ENCODE measurements at places on chromosomes 1 and 21.

GRCh38 chr1:190436615-190437014, 41.0 kb downstream of the BRINP3 start:
- no peak for DNase-seq

DNA sequence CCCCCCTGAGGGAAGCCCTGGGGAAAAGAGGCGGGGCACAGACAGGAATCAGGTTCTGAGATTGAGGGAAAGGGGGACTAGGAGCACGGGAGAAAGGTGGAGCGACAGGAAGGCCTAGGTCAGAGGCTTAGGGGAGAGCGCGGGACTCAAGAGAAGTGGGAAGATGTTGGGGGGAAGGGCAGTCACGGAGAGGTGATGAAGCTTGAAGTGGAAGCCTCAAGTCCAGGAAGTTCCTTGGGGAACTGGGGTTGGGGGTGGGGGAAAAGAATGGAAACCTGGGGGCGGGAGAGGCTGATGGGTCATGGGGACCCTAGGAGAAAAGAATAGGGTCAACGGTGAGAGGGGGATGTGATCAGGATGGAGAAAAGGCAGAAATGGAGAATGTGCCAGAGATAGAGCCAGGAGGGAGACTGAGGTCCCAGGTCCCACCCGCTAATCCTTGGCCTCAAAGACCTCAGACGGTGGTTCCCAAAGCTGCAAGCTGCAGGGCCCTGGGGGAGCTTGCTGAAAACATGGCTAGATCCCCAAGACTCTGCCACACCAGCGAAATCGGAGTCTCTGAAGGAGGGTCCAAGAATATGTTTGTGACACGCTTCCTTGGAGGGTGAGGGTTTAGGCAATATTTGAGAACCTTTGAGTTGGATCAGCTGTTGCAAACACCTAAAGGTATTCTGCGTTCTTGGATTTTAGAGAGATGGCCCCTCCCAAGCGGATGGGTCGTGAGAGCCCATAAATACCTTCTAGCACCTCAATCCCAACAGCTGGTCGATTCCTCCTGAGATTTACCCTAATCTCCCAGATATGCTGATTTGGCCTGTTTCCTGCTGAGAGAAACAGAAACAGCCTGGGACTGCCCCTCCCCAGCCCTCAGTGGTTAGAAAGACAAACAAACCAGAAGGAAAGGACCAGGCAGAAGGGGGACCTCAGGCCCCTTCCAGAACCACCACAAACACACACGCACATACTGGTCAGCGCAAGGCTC, 3.6 kb downstream of the C1orf232 start:
- DNase-seq: no peak

- DNase-seq: no peak
Observed at GRCh38 chr1:162568802-162569201, 7.3 kb downstream of the UAP1 start.

DNA sequence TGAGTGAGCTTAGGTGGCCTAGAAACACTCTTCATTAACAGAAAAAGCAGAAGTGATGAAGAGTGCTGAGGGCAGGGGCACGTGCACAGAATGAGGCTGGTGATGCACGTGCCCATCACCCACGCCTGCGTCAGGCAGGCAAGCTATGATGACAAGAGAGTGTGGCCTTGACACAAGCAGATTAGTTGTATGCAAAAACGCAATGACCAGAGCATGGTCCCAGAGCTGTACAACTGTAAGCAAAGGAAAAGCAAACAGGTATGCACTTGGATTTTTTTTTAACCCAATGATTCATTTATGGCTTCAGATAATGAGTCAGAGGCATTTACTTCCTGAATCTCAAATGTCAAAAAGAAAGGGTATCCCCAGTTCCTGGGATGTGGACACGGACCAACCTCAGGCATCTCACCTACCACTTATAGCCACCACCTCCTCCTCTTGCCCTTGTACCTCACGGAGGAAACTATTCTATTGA, 9.1 kb upstream of the TMEM61 start:
- no peak for DNase-seq

GRCh38 chr1:77888781-77889642, 588 bp downstream of the NEXN start:
- DNase-seq: peak; percentile 57

Data from GM03348 (cell line).